ENCODE measurements at places on chromosomes 2 and 18.

GRCh38 chr2:16055848-16056580 is 115.7 kb downstream of the MYCN start:
- DNase-seq: no peak

DNA sequence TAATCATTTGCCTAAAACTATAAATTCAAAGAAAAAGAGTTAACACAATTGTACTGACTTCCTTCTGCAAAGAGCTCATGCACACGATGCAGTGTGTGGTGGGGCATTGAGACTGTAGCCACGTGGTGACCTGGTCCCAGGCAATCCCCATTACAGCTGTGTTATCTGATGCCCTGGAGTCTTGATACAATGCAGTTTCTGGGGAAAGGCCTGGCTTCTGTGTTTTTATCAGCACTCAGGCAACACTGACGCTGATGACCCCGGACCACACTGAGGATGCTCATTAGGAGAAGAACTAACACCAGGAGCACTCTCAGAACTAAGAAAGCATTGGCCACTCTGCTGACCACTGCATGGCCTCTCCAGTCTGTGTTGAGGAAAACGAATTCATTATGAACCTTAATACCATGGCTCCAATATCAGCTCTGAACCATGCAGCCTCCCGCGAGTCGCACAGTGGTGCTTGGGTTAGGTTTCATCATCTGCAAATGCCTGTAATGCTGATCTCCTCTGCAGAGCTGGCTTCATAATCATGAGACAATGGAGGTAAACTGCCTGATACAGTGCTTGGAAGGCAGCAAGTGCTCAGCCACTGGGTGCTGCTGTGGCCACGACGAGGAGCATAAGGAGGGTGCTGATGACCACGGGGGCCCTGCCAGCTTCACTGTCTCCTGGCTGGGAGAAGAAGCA is 218.5 kb downstream of the MYT1L start:
- no peak for DNase-seq

DNA sequence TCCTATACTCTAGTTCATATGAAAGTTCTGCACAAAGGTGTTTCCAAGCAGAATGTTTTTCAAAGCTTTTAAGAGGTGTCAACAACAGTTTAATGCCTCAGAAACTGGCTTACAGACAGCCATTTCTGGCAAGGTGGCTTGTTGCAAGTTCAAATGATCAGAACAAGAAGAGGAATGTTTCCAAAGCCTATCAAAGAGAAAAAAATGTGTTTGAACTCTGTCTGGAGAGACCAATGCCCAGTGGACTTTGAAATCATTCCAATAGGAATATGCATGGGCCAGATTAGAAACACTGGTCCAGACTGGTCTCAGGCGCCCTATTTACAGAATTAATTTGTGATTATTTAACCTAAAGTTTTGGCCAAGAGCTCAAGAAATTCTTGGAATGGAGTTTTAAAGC is 106.2 kb downstream of the CPS1 start:
- no peak for DNase-seq

DNA sequence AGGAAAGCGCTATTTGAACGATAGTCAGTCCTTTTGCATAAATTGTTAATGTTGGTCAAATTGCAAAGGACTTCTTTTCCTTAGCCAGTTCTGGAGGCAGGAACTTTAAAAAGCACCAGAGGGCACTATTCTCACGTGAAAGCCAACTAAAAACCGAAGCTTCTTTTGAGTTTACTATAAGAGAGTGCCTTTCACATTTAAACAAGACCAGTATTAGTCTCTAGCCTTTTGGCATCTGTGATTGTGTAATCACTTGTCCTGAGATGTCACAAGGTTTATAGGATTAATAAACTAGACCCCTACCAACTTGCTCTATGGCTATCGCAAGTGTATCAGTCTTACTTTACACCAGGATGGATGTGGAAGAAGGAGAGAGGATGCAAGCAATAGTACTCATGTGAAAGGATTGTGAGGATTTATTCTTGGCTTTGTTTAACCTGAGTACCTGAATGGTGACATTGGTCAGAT is 14.4 kb upstream of the STAT4 start:
- DNase-seq: peak; percentile 69

- no peak for DNase-seq
These were observed 2.9 kb upstream of the ADCYAP1 start for GRCh38 chr18:901761-902160.

- DNase-seq: peak; percentile 60
These were observed 562.4 kb downstream of the RNF144A start for GRCh38 chr2:7479603-7480002.

DNA sequence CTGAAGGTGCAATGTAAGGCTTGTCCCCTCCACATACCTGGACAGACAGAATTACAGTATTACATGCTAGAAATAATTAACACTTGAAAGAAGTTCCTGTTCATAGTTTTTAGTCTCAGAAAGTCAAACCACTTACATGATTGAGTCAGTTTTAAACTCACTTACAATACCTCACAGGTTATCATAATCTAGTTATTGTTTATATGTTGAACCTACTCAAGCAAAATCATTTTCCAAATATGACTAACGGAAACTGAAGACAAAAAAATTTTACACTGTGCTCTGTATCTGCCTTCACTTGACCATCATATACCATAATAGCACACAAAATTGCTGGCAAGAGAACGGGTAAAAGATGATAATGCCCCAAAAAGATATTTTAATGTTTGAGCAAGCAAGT is 78.5 kb downstream of the ATL2 start:
- DNase-seq: no peak

DNA sequence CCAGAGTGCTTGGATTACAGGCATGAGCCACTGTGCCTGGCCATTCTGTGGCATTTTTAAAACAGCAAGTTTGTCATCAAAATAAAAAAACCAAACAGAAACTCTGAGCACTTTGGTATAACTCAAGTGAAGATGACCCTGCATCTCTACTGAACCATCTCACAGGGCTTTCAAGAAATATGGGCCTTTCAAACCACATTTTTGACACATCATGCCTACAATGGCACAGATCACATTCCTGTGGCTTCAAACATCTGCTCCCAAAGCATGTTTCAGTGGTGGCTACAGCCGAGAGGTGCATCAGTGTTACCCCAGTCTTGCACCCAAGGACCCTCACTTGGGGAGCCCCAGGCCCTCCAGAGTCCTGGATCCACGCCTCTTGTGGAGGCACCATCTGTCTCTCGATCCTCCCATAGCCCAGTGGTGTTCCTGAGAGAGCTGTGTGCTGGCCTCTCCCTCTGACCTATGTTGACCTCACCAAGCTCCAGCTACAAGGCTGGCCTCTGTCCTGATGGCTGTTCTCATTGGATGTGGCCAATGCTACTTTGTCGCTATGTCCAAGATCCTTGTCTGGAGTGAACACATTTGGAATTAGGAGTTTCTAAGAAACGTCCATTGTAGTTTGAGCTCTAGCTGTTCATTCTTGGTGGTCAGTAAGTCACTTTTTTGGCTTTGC is 55.2 kb upstream of the RALBP1 start:
- DNase-seq: peak; percentile 74

DNA sequence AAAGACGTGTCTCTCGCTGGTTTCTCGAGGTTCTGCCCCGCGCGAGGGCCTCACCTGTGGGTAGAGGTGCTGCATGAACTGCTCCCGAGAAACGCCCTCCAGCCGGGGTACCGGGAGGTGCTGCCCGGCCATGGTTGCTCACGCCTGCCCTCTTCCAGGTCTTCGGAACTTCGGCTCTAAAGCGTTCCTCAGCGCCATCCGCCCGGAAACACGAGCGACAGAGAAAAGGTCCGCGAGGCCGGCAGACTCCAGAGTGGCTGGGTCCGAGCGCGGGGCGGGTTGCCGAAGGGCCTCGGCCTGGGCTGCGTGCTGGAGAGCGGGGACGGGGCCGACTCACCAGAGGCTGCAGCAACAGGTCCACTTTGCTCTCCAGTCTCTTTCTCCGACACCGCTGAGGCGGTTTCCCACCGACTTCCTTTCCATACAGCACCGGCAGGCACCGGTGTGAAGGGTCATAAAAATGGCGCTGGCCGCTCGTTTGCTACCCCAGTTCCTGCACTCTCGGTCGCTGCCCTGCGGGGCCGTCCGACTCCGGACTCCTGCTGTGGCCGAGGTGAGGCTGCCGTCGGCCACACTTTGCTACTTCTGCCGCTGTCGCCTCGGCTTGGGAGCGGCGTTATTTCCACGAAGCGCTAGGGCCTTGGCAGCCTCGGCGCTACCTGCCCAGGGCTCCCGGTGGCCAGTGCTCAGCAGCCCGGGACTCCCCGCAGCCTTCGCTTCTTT is at the start of the genes MAIP1 and TYW5:
Gene MAIP1 (plus strand): TSS at position 244 of the 723 bp plus-strand sequence. CDS start 217 bp downstream, at position 461.
Gene TYW5 (minus strand): TSS at position 153 of the 723 bp plus-strand sequence. CDS start 21 bp downstream, at position 132.
- DNase-seq: peak; percentile 86

GRCh38 chr18:31206787-31207381 is 44.2 kb upstream of the DSC1 start:
- DNase-seq: no peak

DNA sequence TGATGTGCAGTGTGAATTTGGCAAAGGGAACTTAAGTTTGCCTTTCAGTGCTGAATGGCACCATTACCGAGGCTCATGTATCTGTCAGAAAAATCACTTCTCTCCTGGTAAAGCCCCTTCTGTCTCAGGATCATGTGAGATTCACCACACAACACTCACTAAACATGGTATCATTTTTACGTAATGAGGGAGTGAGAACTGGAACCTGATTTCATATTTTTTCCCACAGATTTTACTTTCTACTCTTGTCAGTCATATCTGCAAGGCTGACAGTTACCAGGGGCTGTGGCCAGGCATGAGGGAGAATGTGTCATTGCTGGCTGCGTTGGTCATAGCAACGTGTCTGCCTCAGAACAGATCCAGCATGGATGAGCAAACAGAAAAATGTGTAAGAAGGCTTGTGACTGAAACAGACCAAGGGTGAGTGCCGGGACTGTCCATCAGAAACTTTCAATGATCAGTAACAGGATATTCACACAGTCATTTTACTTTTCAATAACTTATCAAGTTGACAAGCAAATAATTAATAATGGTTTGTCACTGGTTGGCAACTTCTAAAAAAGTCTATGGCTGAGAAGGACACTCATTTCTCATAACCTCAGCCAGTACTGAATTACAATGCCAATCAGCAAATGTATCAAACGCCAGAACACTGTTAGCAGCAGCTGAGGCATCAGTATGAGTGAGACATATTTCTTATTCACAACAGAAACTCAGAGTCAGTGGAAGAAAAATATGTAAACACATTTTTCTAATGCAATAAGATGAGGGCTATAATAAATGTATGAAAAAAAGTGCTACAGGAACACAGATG is 100.5 kb downstream of the CDC42EP3 start:
- peak; percentile 92 for DNase-seq

DNA sequence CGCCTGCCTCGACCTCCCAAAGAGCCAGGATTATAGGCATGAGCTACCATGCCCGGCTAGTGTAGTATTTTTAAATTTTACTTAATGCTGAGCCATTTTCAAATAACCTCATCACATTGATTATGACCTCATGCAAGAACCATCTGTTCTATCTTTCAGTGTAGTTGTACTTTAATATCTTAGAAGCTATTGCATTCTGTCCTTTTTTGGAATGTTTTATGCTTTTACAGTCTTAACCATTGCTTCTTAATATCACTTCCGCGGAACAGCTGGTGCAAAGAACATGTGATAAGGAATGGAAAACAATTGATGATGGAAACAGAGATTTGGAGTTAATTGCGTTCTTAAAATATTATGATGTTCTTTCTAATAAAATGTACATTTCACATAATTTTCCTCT is 2.7 kb downstream of the GEN1 start:
- DNase-seq: peak; percentile 39

DNA sequence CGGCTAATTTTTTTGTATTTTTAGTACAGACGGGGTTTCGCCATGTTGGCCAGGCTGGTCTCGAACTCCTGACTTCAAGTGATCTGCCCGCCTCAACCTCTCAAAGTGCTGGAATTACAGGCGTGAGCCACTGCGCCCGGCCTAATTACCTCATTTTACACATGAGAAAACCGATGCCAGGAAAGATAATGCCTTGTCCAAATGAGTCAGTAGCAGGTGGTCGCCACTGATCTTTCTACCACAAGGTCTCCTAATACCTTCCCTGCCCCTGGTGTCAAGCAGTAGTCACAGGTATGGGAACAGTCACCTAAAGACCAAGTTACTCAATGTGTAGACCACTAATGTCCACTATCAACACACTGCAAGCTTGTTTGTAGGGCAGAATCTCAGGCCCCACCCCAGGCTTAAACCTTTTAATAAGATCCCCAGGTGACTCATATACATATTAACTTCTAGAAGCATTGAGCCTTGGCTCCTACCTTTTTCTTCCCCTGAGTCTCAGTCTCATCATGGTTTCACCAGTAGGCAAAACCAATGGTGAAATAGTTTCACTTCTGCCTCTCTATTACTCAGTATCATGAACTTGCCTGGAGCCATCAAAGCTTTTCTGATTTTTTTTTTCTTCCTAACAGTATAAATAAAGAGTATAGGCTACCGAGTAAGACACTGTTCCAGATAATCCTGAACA is 6.9 kb upstream of the EPB41L5 start:
- DNase-seq: no peak

GRCh38 chr2:41267929-41268659 is 779.7 kb upstream of the PKDCC start:
- no peak for DNase-seq

GRCh38 chr2:99879481-99879880 is 262.9 kb downstream of the AFF3 start:
- DNase-seq: no peak

DNA sequence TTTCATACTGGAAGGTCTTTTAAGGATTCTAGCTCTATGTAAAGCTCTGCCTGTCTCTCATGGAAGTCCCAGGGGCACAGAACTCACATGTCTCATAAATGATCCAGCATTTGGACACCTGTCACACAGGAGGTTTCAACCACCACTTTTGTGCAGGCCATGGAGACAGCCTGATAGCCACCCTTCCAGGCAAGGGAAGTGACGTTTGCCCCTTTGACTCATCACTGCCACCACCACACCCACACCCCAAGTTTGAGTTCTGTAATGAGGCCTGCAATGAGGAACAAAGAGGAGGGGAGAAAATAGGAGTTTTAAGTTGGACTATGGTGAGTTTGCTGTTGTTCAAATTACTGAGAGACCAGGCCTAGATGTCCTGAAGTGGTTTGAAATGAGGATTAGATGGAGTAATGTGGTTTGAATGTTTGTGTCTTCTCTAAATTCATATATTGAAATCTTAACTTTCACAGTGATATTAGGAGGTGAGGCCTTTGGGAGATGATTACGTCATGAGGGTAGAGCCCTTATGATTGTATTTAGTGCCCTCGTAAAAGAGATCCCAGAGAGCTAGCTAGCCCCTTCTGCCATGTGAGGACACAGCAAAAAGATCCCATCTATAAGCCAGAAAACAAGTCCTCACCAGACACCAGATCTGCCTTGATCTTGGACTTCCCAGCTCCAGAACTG is 175.3 kb upstream of the EPHA4 start:
- DNase-seq: no peak

DNA sequence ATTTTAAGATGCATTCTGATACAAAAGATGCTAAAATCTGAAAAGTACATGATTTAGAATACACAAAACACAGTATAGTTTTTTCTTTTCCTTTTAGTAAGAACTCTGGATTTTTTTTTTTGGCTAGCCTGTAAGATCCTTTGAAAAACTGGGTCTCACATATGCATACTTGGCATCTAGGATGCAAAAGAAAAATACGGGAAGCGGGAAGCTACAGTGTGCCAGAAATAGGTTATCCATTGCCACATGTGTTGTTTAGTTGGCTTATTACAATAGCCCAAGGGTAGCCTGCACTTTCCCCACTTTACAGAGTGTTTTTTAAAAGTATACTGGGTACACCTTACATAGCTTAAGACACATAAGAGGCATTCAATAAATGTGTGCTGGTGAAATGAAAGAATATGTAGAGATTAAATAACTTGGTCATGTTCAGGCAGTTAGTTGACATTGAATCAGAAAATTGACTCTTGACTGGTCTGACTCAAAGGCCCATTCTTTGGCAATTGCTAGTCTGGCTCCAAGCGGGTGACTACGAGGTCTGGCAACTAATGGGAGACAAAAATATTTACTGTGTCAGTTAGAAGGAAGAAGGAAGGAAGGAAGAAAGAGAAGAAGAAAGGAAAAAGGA is 286.8 kb upstream of the TRIB2 start:
- peak; percentile 75 for DNase-seq
